ENCODE measurements at places on chromosomes 11 and 22. TPM values are rescaled to one million over a fixed set of nuclear protein-coding genes. Genes with fewer than 3 reads are reported as not detected.

Gene PLEKHB1
- total RNA-seq = 0.21 TPM

Gene CLMP
- total RNA-seq = 10.3 TPM

Gene SFI1
- 7.9 TPM for total RNA-seq

Gene DRD4
- total RNA-seq = 0.07 TPM

Gene NECTIN1
- total RNA-seq = 414 TPM

Gene MS4A15
- not detected for total RNA-seq

Gene EMID1
- total RNA-seq = 0.21 TPM

Gene TBX10
- not detected for total RNA-seq

Gene CCDC87
- 0.21 TPM for total RNA-seq

Gene KRTAP5-11
- not detected for total RNA-seq

Gene KRTAP5-1
- not detected for total RNA-seq

Gene TMEM223
- 10.5 TPM for total RNA-seq

Gene LINC01488
- not detected for total RNA-seq

Gene NPTXR
- total RNA-seq = under 0.01 TPM

Gene DDI1
- not detected for total RNA-seq

Gene MS4A6E
- total RNA-seq = not detected

Gene SCO2
- 3.8 TPM for total RNA-seq

Gene MED19
- 18.8 TPM for total RNA-seq

Gene RAC2
- 6.5 TPM for total RNA-seq

Gene HIRA
- total RNA-seq = 19.8 TPM

Gene SOX6
- total RNA-seq = 2.5 TPM

Gene CCDC15
- 3.1 TPM for total RNA-seq

Gene F2
- under 0.01 TPM for total RNA-seq

Gene CD6
- total RNA-seq = 0.07 TPM

Gene KCNJ11
- 0.36 TPM for total RNA-seq

Gene POU2AF3
- 0.36 TPM for total RNA-seq

Gene DNAJB7
- total RNA-seq = not detected

Gene OR51B2
- total RNA-seq = not detected

Gene MYBPC3
- total RNA-seq = not detected

Gene OR51B5
- total RNA-seq = not detected

Gene GALNT18
- 14.4 TPM for total RNA-seq

Gene MMP12
- not detected for total RNA-seq

Gene CSTF3
- total RNA-seq = 28.0 TPM

Gene INS
- not detected for total RNA-seq

Gene HBB
- not detected for total RNA-seq

Gene C11orf42
- total RNA-seq = not detected

Gene LIPT2
- 1.7 TPM for total RNA-seq

Gene PKP3
- 208 TPM for total RNA-seq

Gene FBLN1
- 154 TPM for total RNA-seq

Gene RGL4
- not detected for total RNA-seq

Gene KLHL22
- total RNA-seq = 20.9 TPM

Gene IFITM1
- 7.9 TPM for total RNA-seq

Gene BRSK2
- total RNA-seq = 1.00 TPM

Gene HORMAD2
- total RNA-seq = not detected

Gene C11orf87
- under 0.01 TPM for total RNA-seq
